ENCODE measurements at places on chromosomes 16 and 17. TPM values are rescaled to one million over a fixed set of nuclear protein-coding genes. Genes with fewer than 3 reads are reported as not detected.

Gene CA7
- total RNA-seq = not detected

Gene ADAMTS18
- total RNA-seq = not detected

DNA sequence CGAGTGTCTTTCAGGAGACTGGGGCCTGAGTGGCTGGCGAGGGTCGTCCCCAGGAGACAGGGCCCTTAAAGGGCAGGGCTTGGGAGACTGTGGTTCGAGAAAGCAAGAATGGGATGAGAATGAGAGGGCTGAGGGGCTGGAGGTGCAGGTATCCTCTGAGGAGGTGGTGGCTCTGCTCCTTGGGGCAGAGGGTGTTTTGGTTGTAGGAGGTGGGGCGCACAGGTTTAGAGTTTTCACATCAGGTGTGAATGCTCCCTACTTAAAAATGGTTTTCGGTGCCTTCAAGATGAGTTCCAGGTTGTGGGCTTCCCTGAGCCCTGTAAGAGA, 430 bp downstream of the BCAS3 start:
- DNase-seq = no peak

Gene LITAFD
- not detected for total RNA-seq

DNA sequence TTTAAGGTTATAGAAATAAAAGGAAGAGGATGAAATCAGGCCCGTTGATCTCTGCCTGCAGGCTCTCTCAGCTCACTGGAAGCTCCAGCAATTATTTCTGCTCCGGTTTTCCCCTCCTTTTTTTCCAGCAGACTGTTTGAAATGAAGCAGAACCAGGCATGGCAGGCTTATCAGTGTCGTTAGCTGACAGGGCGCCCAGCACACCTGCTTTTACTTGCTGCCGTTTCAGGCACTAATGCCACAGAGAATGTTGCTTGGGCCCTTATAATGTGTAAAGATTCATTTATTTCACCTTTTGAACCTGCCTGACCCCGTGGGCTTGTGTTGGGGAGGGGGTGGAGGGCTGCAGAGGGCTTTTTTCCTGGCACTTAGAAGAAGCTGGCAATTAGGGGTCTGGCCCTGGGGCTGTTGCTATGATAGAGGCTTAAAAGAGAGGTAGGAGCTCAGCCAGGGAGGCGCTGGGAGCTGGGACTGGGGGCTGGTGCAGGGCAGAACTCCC, 108.1 kb downstream of the IRX3 start:
- no peak for DNase-seq

GRCh38 chr16:64933885-64934284, 188.0 kb downstream of the CDH11 start:
- peak; percentile 35 for DNase-seq

DNA sequence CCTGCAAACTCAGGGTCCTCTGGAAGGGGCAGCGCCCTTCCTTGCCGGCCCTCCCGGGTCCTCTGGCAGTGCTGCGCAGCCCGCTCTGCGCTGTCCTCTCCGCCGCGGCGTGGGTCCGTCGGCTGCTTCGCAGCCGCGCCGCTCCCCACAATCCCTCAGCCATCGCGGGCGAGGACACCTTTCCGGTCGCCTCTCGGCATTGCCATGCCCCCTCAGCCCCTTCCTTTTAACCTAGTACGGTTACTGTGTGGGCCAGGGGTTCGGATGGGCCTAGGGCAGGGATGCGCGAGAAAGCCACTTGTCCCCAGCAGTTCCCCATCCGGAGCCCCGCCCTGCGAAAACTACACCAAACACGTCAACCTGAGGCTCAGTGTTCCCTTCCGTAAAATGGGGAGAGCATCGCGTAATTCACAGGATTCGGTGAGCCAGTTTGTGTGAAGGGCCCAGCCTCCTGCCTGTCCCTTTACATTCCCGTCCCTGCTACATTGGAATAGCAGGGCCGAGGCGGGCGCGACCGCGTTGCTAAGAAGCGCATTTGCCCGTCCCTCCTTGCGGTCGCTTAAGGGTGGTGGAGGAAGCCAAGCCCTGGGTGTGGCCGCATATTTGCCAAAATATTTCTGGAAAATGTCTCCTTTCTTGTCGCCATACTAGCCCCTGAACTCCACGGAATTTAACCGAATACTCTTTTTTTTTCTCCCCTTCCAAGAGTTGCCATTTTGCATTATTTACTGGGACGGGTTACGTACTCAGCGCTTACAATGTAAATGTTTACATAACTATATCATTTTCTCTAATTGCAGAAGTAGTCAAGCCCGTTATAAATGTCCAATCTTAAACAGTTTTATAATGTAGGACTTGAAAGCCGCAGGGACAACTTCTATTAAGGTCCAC, 13.2 kb downstream of the COPZ2 start:
- peak; percentile 60 for DNase-seq

Gene TNFSF13
- total RNA-seq = not detected

GRCh38 chr17:38900978-38901656, 24.3 kb upstream of the LASP1NB start:
- DNase-seq = peak; percentile 99

DNA sequence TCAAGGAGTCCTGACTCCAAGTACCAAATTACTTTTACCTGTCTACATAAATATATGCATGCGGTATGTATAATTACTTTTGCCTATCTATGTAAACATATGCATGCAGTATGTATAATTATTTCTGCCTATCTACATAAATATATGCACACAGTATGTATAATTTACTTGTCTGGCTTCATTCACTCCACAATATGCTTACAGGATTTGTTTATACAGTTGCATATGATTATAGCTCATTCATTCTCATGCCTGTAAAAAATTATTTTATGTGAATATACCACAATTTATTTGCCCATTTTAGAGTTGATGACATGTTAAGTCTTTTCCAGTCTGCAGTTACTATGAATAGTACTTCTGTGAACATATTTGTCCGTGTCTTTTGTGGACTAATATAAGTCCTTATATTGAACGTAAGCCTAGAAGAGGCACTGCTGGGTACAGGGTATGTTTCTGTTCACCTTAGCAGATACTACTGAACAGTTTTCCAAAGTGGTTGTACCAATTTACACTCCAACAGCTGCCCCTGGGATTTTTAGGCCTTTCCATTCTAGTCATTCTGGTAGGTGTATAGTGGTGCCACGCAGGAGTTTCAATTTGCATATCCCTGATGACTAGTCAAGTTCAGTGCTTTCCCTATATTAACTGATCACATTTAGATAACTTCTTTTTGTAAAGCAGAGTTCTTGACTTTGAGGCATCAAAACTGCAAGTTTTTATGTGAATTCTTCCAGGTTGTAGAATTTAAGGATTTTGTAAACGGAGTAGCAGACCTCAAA, 47.0 kb downstream of the MARVELD3 start:
- no peak for DNase-seq

DNA sequence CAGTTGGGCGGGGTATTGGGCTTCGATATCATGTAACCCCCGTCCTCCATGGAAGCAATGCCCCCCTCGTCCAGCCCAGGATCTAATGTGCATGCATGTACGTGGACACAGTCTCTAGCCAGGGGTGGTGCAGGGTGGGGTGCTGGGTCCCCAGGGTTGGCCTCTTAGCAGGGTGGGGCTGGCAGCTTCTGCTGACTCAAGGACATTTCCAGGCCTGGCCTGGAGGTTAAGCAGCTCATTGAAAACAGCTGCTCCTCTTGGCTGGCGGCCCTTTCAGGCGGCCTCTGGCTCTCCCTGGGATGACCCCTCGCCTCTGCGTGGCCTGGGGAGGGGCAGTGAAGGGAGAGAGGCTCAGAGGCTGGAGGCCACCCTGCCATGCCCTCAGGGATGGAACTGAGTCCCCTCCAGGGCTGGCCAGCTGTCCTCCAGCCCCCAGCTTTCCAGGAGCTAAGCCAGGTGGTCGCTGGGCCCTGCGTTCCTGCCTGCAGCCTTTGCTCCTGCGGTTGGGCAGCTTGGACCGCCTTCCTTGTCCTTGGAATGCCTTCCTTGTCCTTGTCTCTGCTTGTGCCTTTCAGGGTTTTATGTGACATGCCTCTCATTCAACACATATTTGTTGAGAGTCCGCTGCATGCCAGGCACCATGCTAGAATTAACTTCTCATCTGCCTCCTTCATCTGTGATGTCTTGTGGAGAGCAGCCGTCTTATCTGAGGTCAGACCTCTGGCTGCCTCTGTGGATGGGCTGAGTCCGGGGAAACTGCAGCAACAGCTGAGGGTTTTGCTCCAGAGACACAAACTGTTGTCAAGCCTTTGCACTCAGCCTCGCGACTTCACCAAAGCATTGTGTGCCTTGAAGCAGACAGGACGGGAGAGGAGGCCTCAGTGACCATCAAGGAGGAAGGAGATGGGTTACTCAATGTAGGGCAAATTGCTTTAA, 26.6 kb downstream of the MRC2 start:
- peak; percentile 90 for DNase-seq

GRCh38 chr16:88527937-88528743, 42.1 kb upstream of the ZC3H18 start:
- no peak for DNase-seq

GRCh38 chr17:50681263-50682200, 26.2 kb downstream of the ANKRD40 start:
- DNase-seq = peak; percentile 72

DNA sequence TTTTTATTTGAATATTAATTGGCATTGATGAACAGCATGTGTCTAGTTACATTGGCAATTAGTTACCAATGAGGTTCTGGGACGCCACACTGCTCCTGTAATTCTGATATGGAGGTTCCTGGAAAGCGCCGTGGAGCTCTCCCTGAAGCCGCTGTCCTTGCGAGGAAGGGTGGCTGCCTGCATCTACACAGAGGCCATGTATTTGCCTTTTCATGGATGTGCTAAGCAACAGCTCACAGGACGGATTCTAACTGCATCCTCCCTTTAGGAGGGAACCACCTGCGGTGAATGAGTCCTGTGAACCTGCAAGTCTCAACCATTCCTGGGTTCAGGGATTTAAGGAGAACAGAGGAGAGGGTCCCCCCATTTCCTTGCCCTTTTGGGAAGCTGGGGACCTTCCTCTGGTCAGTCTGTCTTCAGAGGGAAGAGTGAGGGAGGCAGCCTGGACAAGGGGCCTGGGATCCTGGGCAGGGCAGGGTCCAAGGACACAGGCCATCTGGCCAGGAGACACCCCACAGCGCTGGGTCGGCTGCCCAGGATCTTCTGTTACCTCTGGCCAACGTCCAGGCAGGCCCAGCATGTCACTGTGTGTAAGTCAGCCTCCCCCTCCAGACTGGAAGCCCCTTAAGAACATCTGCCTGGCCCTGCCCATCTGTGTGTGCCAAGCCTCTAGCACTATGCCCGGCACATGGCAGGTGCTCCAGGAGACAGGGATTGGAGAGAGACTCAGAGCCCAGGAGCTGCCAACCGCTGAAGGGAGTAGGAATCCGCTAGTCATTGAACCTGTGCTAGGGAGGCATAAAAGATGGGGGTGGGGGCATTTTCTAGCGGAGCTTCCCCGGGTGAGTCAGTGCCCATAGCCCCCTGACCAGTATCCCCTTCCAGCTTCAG, 314.1 kb upstream of the TNRC6C start:
- no peak for DNase-seq
